Effector CD8-positive, alpha-beta T cell (primary cell): ENCODE measurements at places on chromosomes 6 and 20.

- DNase-seq = no peak
Measured at GRCh38 chr6:47188588-47189021, 121.1 kb downstream of the TNFRSF21 start.

DNA sequence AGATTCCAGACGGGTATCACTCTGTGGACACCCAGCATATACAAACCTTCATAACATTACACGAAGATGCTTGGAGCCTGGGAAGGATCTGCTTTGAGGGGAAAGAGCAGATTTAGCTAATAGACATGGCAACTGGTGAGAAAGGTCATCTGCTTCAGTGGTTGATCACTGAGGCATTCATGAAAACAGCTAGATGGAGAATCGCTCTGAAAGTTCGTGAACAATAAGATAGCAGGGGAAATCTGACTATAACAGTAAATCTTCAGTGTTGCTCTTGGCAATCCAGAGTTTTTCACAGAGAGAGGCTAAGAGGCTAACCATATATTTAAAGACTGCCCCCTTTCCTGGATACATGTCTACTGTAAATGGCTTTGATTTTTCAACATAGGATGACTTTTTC lies 245.3 kb downstream of the FARS2 start:
- DNase-seq = no peak

DNA sequence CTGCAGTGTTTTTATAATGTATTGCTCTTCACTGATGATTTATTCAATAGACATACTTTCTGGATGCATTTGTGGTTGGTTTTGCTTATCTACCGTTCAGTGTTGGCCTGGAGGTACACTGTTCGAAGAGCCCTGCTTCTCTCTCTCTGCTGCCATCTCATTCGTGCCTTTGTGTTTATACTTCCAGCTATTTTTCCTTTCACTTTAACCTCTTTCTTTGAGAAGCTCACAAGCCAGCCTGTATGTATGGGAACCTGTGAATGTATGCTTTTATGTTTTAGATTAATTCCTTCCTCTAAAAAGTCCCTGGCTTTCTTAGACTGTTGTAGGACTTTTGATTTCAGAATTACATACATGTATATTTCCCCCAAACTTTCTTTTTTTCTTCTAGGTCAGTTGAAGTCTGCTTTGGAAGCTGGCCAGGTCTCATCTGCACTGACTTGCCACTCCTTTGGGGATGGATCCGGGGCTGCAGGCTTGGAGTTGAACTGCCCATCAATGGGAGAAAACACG lies 83.0 kb downstream of the SCAND1 start:
- DNase-seq = no peak

GRCh38 chr20:42173440-42173839 lies 555.3 kb upstream of the CHD6 start:
- no peak for DNase-seq

- DNase-seq = no peak
Measured at GRCh38 chr20:14865169-14865568, 527.8 kb upstream of the FLRT3 start.

DNA sequence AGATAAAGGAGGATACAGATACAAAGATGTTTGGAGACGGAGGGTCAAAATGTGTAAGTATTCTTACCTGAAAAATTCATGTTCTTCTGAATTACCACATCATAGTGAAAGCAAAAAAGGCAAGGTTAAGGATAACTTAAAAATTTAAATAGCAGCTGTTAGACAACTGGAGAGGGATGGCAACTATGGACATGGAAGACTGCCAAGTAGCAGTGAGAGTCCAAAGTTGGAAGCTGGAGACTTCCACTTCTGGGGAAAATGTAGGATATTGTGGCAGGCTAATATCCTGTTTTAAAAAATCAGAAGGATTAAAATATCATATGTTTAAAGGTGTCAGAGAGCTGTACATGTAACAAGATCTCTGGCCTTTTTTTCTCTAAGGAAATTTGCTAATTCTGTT lies 29.8 kb downstream of the SYCP2 start:
- DNase-seq = no peak

GRCh38 chr20:43968341-43969000 lies 53.8 kb downstream of the TOX2 start:
- DNase-seq = no peak

- DNase-seq = no peak
Measured at GRCh38 chr6:101762851-101763250, 369.3 kb downstream of the GRIK2 start.

DNA sequence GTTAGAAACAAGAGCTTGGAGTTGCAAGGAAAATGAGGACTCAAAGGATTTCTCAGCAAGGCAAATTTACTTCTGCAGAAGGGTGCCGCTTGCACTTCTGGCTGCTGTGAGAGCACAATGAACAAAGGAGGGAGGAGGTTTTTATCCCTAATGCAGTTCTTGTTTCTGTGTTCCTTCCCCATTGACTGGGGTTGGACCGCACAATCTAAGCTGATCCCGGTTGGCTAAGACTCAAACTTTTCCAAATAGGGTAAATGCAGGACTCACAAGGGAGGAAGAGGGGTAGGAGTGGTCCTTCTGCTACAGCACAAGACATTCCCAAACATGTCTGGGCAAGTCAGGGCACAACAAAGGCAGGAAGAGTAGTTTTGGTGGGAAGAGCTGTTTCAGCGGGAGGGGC lies 249.6 kb upstream of the MOCS1 start:
- no peak for DNase-seq

GRCh38 chr20:54560357-54560756 lies 85.0 kb downstream of the DOK5 start:
- DNase-seq = no peak

DNA sequence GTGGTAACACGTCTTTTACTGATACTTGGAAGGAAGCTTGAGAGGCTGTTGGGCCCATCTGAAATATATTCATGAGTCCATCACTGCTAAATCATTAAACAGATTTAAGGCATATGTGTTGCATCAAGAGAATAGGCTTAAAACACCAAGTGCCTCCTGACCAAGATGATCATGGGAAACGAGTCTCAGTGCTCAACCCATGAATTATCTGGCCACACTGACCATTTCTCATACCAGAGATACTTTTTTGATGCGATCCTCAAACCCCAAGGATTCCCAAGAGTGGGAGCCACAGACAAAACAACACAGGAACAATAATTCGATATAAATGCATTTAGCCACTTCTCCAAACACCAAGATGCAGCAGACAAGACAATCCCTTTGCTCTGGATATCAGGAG lies 17.2 kb downstream of the HEY2 start:
- DNase-seq = no peak
